DMS79 treated with DMSO at 0.1 percent for 48 hours (cell line): ENCODE measurements at places on chromosomes 12 and 14.

GRCh38 chr12:88955531-88955930, 375.3 kb upstream of the KITLG start:
- DNase-seq = no peak

DNA sequence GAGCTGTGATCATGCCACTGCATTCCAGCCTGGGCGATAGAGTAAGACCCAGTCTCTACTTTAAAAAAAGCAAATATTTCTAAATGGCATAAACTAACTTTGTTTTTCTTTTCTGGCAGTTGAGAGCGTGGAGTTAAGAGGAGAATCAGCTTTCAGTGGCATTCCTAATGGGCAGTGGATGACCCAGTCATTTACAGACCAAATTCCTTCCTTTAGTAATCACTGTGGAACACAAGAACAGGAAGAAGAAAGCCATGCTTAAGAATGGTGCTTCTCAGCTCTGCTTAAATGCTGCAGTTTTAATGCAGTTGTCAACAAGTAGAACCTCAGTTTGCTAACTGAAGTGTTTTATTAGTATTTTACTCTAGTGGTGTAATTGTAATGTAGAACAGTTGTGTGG, 21.2 kb downstream of the TDG start:
- no peak for DNase-seq

DNA sequence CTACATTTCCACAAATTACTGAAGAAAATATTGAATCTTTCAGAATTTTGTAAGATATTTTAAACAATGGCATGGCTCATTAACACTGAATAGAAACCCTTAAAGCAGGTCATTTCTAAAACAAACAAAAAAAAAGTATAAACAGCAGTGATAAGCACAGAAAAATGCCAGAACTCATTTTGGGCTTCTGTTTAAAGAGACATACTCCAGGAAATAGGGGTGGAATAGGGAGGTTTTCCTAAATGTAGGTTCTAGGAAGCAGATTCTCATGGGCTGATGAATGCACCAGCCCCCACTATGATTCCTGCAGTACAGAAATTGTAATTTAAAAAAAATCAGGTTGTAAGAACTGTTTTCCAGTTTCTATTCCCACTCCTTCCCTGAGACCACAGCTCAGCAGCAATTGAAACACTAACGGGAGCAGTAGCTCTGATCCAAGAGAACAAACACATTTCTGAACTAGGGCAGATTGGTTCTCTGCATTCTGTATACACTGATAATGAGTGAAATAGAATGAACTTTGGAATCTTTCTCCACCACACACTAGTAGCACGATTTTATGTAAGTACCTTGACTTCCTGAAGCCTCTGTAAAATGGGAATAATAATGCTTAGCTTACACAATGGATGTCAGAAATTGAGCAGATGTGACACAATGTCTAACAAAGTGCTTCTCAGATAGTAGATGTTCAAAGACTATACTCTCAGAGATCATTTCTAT, 115.6 kb upstream of the TMTC1 start:
- no peak for DNase-seq

- no peak for DNase-seq
These were observed 273.1 kb downstream of the C12orf50 start for GRCh38 chr12:87756111-87756510.

GRCh38 chr14:51592836-51593235, 58.9 kb upstream of the FRMD6 start:
- DNase-seq = no peak
